Stimulated activated CD4-positive, alpha-beta T cell treated with anti-CD3 and anti-CD28 coated beads, TNF-alpha, amount 100 ng/mL, for 1 hour (primary cell): ENCODE measurements at places on chromosomes 5 and 9.

DNA sequence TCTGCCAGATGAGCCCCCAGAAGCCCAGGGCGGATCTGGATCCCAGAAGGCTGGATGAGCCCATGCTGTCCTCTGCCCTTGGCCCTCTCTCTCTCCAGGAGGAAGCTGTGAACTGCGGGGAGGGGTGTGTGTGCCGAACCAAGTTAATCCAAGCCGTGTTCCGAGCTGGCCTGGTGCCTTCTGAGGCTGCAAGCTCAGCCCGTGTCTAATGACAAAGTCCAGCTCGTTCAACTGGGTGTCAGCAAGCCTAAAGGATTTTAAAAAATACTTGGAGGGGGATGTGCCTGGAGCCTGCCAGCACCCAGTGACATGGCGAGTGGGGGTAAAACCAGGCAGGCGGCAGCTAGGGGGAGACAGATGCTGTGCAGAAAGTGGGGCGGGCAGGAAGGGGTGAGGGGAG is 8.0 kb downstream of the STC2 start:
- no peak for DNase-seq

DNA sequence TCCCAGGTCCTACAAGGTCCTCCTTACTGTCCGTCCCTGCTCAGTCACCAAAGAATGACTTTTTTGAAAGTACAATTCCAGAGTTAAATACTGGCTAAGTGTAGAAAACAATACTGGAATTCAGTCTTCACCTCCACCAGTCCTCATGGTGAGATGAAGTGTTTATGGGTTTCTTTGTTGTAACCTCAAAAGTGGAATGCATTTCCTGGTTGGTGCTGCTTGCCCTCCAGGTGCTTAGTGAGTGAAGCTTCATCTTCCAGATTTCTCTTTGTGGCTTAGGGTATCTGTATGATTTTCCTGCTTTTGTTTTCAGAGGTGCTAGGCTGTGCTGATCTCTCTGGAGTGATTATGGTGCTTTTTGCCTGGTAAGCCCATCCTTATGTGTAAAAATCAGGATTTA is 49.4 kb upstream of the DHFR start:
- DNase-seq: no peak

- no peak for DNase-seq
These were observed 23.9 kb upstream of the KIF4B start for GRCh38 chr5:154989626-154990025.

DNA sequence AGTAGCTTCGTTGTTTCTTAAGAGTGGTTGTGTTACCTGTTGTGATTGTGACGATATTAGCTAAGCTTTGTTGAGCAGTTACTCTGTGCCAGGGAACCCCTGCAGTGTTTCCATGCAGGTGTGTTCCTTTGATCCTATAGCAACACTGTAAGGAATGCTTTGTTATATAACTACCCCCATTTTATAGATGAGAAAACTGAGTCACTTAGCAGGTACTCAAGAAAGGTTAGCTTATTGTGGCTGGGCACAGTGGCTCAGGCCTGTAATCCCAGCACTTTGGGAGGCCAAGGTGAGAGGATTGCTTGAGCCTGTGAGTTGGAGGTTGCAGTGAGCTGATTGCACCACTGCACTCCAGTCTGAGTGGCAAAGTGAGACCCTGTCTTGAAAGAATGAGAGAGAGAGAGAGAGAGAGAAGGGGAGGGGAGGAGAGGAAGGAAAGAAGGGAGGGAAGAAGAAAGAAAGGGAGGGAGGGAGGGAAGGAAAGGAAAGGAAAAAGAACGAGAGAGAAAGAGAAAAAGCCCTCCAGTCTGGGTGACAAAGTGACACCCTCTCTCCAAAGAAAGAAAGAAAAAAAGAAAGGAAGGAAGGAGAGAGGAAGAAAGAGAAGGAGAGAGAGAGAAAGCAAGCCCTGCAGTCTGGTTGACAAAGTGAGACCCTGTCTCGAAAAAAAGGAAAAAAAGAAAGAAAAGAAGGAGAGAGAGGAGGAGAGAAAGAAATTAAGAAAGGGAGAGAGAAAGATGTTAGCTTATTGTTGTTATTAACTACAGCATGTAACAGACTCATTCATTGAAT is 85.6 kb upstream of the RARS1 start:
- no peak for DNase-seq

DNA sequence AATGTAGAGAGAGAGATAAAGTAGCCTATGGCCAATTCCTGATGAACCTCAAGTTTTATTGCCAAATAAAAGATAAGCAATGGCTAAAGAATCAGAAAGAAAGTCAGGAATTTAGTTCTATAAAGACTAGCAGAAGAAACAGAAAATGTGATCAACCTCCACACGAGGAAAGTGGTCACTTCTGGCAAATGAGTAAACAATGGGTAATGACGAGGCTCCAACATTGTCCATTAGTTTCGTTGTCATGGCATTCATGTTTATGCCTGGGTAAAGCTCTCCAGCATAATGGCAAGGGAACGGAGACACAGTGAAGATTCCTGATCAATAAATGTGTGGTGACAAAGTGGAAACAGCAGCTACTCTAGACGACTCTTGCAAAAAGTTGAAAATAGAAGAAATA is 341.8 kb upstream of the CTNND2 start:
- DNase-seq: no peak

DNA sequence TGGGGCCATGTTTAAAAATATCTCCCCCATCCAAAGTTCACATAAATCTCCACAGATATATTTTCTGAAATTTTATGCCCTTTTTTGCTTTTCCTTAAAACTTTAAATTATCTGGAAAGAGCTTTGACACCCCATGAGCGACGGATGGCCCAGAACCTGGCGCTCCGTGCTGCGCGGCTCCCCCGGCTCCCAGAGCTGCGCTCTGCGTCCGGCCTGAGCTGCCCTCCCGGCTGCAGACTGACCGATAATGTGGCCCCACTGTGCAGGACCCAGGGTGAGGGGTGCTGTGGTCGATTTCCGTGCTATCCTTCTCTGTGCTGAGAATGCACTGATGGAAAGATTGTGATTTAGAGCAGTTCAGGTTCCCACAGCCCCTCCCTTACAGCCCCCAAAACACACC is 292.3 kb upstream of the IRX4 start:
- no peak for DNase-seq

- no peak for DNase-seq
These were observed 5.0 kb downstream of the DMRT2 start for GRCh38 chr9:1055166-1055565.

DNA sequence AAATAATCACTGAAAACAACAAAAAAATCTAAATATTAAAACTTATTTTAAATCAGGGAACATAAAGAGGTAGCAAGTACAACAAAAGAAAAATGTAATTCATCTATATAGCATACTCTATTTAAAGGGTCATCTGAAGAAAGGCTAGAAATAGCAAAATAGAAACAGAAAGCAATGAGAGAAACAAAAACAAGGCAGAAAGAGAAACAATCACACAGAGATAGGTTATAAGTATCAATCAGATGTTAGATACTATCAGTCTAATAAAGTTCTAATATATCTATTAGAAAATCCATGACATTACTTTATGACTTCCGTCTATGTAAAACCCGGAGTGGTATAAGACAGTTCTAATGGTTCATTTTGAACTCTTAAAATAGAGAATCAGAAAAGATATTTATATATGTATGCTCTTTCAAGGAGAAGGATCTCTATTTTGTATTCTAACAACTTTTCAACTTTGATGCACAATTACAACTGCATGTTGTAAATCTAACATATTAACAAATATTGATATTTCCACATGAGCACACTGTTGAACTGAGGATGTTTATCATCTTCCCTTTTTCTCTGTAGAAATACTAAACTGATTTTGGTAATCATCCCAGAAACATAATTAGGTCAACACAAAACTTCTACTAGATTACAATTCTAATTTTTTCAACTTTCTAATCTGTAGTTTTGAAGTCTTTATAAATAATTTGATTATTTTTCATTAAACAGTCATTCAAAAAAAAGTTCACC is 15.8 kb downstream of the RICTOR start:
- no peak for DNase-seq

GRCh38 chr9:27625751-27626150 is 52.5 kb upstream of the C9orf72 start:
- DNase-seq: no peak

DNA sequence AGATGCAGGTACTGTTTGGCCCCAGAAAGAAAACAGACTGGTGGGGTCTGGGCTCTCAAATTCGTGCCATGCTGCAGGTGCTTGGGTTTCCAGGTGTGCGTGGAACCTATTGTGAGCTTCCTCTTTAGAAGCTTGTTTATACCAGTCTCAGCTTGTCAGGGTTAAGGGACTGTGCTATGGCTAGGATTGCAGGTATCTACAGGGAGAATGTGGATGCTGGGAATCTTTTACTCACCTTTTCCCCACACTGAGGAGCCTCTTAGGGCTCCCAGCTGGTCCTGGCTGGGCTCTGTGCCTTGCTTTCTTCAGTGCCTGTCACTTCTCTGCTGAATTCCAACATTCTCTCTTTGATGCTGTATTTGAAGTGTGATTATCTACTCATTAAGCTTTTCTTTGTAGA is 111.8 kb downstream of the WDR70 start:
- no peak for DNase-seq

GRCh38 chr5:101838435-101838834 is 457.6 kb downstream of the SLCO4C1 start:
- no peak for DNase-seq

GRCh38 chr5:173572431-173573125 is 43.9 kb downstream of the BOD1 start:
- DNase-seq: no peak

DNA sequence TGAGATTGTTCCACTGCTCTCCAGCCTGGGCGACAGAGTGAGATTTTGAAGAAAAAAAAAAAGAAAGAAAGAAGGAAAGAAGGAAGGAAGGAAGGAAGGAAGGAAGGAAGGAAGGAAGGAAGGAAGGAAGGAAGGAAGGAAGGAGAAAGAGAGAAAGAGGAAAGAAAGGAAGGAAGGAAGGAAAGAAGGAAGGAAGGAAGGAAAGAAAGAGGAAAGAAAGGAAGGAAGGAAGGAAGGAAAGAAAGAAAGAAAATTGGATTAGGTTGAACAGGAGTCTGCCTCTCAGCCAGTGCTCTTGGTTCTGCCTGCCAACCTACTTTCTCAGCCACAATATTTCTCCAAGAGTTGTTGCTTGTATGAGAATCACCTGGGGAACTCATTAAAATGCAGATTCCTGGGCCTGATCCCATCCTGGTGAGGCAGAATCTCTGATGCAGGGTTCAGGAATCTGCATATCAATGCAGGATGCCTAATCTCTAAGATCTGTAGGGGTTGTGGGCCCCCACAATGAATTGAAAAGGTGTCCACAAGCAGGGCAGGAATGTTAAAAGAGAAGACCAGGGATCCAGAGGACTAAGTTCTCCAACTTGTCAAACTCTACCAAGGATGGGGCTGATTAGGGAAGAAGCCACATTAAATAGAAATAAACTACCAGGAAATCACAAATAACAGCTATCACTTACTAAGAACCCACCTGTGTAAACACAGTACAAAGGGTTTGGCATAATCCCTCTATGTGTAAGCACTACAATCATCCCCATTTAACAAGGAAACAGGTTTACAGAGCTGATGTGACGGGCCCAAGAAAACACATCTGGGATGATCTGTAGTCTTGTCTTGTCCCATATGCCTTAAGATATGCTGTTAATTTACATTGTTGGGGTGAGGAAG is 23.4 kb upstream of the GALNT10 start:
- no peak for DNase-seq

- DNase-seq: no peak
These were observed 81.2 kb upstream of the MAP3K1 start for GRCh38 chr5:56734091-56734694.

DNA sequence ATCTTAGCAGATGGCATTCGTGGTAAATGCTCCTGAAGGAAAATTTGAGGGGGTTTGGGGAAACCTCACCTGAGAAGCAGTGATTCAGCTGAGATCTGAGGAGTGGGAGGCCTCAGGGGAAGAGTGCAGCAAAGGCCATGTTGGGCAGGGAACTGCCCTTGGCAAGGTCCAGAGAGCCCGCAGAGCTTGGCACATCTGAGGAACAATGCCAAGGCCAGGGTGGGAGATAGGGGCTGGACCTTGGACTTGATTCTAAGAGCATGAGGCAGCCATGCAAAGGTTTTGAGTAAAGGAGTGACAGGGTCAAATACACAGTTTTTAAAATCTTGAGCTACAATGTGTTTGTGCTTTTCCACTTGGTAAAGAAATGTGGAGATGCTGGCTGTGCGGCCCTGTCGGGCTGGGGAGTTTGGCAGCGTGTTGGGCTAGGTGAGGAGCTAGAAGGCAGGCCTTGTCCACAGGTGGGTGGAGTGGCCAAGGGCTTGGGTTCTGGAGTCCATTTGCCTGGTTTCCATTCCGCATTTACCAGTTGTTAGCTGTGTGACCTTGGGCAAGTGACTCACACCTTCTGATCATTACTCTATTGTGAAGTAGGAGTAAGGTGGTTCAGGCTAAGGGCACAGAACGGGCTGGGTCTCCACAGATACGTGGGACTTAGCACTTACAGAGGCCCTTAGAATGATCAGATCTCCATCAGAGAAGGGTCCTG is 6.1 kb downstream of the TBC1D13 start:
- no peak for DNase-seq

DNA sequence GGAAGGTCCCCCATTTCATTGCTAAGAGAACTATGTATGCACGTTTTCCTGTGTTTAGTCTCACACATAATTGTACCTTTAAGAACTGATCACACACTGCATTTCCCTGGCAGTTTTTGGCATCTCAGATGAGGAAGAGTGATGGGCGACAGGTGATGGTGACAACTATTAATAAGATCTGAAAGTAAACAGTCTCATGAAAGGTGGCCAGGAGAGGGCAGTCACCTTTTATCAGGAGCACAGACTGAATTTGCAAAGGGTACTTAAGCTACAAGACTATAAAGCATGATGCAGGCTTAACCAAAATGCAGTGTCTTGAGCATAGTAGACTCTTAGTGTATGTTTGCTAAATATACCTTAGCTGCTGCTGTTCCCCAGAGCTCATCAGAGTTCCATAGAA is 91.5 kb downstream of the GHR start:
- no peak for DNase-seq

- DNase-seq: no peak
These were observed 20.1 kb upstream of the NSMF start for GRCh38 chr9:137478962-137479861.

DNA sequence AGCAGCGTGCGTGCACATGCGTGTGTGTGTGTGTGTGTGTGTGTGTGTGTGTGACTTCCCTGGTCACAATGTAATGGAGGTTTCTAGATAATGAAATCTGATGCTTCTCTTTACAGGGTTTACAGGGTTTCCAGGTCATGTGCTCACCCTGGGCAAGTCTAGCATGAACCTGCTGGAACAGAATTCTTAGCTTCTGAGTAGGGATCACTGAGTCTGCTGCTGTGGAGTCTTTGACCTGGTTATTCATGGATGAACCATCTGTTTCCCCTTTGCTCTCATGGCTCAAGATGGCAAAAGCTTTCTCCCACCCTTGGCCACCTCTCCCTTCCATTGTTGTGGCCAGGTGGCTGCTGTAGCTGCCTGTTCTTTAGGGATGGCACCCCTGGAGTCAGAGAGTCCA is 111.6 kb upstream of the SHB start:
- DNase-seq: no peak
